Caco-2 (cell line): ENCODE measurements at places on chromosomes 3 and 15. TPM values are rescaled to one million over a fixed set of nuclear protein-coding genes. Genes with fewer than 3 reads are reported as not detected.

- DNase-seq = no peak
- no peak overlapping the region for H3K27ac ChIP-seq
- peaks cover 10% of the 10 kb centered on the region for H3K4me1 ChIP-seq
- H3K27me3 ChIP-seq = no peaks in the 10 kb centered on the region
- H3K4me3 ChIP-seq = no peak overlapping the region
Observed at GRCh38 chr3:110806924-110807323, 264.7 kb upstream of the NECTIN3 start.

DNA sequence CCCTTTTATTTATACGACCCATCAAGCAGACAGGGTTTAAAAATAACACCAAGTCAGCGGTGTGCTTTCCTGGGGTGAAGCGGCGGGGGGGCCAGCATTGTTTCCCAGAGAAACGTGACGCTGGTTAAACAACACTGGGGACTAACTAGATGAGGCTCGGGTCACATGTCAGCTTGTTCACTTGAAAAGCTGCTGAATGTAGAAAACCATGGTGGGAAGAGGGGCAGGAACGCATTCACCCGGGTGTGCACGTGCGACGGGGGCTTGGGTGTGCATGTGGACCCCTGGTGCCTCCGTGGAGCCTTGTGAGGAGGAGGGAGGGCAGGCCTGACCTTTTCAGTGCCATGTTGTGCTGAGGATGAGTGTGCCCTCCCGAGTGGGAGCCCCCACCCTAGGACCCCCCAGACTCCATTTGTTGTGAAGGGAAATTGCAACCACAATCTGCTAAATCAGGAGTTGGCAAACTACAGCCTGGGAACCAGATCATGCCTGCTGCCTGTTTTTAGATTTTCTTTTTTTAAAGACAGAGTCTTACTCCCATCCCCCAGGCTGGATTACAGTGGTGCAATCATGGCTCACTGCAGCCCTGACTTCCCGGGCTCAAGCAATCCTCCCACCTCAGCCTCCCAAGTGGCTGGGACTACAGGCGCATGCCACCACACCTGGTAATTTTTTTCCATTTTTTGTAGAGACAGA lies 70.4 kb upstream of the CMTM7 start:
- no peaks in the 10 kb centered on the region; the same call in 1 of the 2 replicates for H3K36me3 ChIP-seq
- no peaks in the 10 kb centered on the region for H3K27me3 ChIP-seq
- H3K27ac ChIP-seq = no peak overlapping the region
- H3K4me3 ChIP-seq = no peak overlapping the region
- DNase-seq = no peak
- peaks cover 12% of the 10 kb centered on the region for H3K4me1 ChIP-seq

Gene NR2C2
- 37.0 and 37.4 TPM in 2 replicates for total RNA-seq

GRCh38 chr3:154952553-154952952 lies 127.6 kb upstream of the MME start:
- H3K27ac ChIP-seq = no peak overlapping the region
- no peak overlapping the region for H3K4me3 ChIP-seq
- H3K27me3 ChIP-seq = no peaks in the 10 kb centered on the region
- no peaks in the 10 kb centered on the region for H3K4me1 ChIP-seq
- DNase-seq = no peak

DNA sequence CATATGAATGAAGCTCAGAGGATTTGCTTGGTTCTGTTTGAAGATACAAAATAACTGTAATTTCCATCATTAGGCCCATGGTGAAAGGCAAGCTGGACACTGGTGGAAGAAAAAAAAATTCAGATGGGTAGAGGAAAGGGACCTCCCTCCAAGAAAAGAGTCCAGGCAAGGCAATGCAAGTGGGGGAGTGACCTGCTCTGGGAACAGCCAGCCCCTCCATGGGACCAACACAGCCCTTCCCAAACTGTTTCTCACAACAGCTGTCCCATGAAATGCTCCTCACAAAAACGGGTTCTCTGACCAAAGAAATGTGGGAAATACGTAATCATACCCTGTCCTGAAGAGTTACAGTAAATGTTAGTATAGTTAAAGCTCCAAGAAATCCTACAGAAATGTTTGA lies 4.4 kb upstream of the AP3S2 start:
- H3K4me1 ChIP-seq = peaks cover 7% of the 10 kb centered on the region
- no peak overlapping the region for H3K4me3 ChIP-seq
- no peak for DNase-seq
- no peak overlapping the region for H3K27ac ChIP-seq
- H3K36me3 ChIP-seq = no peaks in the 10 kb centered on the region
